NT2/D1 (cell line): ENCODE measurements at places on chromosomes 11 and 22.

- DNase-seq: no peak
Measured at GRCh38 chr11:99766811-99767210, 746.1 kb downstream of the CNTN5 start.

- no peak for DNase-seq
Measured at GRCh38 chr11:134532131-134532920, 120.3 kb upstream of the B3GAT1 start.

DNA sequence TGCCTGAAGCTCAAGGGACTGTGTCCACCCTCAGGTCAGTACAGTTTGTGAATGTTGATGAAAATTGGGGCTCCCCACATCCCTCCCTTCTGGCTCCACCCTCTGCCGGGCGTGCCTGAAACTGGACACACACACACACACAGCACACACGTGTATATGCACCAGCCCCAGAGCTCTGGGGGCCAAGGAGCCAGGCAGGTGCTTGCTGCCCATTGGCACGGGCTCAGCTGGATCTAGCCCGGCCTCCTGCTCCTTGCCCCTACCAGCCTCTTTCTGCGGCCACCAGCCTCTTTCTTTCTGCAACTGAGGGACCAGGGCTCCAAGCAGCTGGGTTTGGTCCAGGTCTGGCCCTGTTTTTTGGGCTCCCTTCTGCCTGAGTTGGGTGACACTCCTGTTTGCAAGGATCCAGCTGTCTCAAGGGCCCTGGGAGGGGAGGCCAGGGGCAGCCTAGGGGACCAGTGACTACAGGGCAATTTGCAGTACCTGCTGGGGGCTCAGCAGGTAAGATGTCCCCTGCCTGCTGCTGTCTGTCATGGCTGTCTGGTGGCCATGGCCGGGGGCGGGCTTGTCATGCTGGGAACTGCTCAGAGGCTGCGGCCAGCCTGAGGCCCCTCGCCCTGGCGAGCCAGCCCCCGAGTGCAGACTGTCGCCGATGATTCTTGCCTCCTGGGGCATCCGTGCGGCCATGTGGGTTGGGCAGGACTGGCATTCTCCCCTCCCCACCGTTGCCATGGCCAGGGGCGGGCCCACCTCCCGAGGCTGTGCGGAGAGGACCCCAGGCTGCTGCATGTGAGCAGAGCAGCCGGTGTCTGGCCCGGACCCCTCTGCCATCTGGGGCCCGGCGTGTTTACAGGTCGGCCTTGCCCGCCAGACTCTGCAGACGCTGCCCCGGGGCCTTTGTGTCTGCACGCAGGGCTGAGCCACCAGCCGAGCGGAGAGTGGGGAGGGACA is 51.5 kb upstream of the PPARA start:
- DNase-seq: no peak

GRCh38 chr22:49427341-49427740 is 400.3 kb downstream of the BRD1 start:
- no peak for DNase-seq

DNA sequence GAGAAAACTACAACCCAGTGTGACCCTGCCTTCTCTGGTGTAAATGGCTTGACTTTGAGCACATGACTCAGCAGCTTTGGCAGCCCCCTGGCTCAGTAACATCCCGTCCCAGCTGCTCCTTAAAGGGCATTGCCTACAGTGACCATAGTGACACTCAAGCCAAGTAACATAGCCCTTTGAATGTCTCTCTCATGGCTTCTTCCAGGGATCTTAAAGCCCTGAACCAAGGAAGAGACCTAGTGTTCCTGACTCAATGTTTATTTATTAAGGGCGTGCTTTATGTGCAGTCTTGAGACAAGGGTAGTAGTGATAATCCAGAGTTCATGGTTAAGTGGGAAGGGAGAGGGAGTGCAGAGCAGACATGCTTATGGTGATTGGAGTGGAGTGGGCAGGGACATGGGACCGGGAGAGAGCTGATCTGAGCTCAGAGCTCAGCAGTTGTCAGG is 125.7 kb downstream of the PARVA start:
- no peak for DNase-seq

- DNase-seq: no peak
Measured at GRCh38 chr11:6611092-6611962, 689 bp downstream of the TAF10 start.
